Activated T-helper 1 cell treated with anti-CD3 and anti-CD28 coated beads, Interleukin-2, amount 50 U/mL, for 16 hours (primary cell): ENCODE measurements at places on chromosomes 7 and 10.

GRCh38 chr7:30938435-30939316, 25.1 kb upstream of the GHRHR start:
- peak; percentile 44 for DNase-seq

DNA sequence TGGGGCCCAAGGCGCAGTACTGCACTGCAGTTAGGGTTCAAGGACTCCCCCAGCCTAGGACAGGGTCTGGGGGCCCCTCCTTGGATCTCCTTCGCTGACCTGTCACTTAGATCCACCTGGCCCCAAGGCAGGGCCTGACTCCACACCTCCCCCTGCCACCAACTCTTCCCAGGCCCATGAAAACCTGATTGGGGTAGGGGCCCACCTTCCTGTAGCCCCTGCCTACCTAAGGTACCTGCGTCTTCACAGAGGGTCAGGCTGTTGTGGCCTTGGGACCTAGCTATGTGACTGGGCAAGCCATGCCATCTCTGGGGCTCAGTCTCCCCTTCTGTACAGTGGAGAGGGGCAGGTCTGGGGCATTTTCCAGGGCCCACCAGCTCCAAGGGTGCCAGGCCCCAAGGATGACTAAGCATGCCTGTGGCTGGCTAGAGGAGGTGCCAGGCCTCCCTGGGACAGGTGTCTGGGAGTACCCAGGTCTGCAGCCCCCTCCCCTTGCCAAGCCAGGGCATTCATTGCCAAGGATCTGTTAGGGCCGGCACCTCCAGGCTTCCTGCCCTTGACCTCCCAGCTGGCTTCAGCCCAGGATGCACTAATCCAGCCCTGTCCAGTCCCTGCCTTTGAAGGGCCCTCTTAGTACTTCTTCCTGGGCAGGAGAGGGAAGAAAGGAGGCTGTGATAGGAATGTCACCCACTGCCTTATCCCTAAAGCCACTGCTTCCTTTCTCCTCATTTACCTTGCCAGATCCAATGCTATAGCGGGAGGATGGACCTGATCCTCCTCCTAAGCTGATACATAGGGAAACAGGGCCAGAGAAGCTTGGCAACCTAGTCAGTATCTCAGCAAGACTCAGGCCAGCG, 1.3 kb downstream of the LIMK1 start:
- no peak for DNase-seq

DNA sequence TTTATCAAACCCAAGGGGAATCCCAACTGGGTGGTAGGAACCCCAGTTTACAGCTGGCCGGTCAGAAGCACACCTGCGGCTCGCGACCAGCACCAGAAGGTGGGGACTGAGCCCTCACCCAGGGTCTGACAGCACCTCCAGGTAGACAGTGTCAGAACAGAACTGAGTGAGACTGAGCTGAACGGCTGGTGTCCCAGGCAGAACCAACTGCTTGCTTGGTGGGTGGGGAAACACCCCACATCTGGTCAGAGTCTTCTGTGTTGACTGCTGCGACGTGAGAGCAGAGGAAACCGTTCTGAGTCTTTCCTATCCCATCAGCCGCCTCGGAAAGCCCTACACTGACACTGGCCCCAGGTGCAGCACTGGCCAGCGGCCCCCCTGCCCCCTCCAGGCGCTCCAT, 160.7 kb downstream of the MAD1L1 start:
- DNase-seq: no peak

DNA sequence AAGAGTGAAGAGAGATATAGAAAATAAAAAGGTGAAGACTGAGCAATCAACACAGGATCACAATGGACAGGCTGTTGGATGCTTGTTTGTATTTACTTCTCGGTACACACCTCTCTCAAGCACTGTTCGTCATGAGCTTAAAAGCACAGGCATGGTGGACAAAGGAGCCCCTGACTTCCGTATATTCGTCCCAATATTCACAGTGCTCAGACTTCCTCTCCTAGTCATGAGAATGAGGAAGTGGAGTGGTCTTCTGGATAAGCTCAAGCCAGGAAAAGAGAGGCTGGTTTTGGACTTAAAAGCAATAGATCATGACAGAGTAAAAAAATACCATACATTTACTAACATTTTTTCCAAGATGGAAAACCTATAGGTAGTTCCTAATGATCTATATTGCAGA, 172.5 kb downstream of the SORCS1 start:
- no peak for DNase-seq

- DNase-seq: no peak
Measured at GRCh38 chr7:29896685-29897411, 90.5 kb downstream of the WIPF3 start.

GRCh38 chr7:73437621-73438416, 4.2 kb downstream of the FZD9 start:
- no peak for DNase-seq

- no peak for DNase-seq
Measured at GRCh38 chr7:70156057-70156456, 557.8 kb downstream of the AUTS2 start.

- DNase-seq: no peak
Measured at GRCh38 chr10:90866050-90866598, 5.7 kb upstream of the RPP30 start.

DNA sequence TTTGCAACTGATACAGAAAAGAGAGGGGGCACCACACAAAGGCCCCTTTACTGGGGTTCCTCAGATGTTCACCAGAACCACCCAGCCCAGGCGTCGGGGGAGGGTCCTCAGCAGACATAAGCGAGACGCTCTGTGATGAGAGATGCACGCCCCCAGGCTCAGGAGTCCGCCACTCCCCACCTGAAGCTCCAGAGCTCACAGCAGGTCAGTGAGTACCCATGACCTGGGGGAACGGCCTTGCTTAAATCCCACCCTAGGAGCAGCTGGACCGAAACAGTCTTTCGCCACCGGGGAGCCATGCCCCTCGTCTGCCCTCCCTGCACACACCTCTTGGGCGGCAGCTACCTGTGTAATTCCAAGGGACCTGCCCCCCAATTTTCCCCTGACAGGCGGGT, 2.8 kb downstream of the CRYGN start:
- no peak for DNase-seq

DNA sequence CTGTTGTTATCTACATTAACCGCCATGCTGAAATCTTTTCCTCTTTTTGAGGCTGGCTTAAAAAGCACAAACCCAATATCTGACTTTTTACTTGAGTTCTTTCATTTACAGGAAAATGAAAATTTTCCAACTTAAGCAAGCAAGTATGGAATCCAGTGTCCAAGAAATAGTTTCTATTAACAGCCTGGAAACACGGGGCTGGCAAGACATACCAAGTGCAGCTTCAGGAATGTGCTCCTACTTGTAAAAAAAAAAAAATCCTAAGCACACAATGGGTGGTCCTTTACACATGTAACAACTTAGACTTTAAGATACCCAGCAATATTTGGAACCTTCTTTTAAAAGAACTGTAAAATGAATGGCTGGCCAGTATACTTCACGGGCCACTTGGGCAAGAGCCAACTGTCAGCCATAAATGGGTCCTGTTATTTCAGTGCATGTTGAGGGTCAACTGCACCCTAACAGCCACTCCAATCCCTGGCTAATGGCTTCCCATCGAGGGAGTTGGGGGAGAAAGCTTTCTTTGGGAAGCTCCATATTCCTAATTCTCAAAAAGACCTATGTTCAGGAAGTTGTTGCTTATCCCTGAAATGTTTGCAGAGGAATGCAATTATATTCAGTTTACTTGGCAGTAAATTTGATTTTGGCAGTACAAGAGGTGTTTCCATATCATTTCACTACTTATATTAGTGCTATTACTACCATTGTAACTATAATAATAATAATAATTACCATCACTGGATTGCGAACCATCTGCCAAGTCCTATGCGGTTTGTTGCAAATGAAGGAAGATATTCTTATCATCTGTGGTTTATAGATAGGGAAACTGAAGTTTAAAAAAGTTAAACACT, 236.4 kb upstream of the TMEM72 start:
- no peak for DNase-seq

DNA sequence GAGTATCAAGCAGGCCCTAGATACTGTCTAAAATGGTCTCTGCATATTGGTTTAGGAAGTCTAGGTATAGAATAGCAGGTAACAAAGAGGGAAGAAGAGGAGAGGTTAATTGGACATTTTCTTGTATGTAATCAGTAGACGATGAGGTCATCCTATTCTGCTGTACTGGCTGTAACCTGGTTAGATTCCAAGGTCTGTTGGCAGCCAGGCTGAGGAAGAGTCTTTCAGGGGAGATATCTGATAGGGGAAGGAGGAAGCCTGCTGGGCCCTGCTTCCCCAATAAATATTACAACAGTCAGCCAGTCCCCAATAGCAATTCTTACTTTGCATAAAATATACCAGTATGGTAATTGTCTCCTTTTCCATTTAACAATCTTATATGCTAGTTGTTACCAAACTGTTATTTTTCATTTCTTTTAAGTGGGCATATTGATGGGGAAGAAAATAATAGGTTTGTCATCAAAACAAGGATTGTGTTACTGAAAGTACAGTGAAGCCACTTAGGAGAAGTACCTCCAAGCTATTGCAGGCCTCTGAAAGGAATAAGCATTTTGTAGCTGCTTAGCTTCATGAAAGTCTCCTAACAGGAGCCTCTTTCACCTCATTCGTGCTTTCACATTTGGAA, 186.4 kb downstream of the LRRC4 start:
- no peak for DNase-seq

DNA sequence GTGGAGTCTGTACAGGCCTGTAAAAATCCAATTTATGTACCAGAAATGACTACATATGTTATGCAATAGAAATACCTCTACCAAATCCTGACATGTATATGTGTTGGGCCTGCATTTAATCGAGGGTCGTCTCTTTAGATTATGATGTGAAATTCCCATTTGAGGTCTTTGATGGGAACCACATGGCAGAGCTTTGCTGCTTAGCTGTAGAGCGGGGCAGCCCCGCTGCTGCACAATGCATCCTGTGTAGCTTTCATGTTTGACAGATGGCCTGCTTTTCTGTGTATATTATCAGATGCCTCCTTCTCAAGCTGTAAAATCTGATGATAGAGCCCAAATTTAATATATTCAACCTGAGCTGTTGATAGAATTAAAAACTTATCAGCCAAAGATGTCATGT, 65.8 kb downstream of the RAB18 start:
- no peak for DNase-seq

DNA sequence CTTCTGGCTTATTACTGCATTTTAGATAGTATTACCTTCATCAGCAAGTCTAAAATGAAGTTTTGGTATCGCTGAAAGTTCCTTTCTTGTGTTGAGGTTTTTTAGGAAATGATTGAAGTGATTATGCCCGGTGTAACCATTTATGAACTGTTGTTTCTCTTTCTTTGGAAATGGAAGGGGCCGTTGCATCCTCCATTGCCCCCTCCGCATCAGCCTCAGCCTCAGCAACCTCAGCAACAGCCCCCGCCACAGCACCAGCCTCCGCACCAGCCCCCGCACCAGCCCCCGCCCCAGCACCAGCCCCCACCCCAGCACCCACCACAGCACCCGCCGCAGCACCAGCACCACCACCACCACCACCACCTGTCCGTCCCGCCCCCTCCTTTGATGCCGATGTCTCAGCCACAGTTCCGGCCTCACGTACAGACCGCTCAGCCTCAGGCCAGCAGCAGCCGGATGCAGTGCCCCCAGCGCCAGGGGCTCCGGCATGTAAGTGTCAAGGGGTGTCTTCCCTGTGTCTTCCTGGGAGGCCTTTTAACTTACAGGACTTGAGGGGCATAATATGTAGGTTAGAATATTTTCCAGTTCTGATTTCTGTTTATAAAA, 72.6 kb downstream of the SHH start:
- no peak for DNase-seq

- no peak for DNase-seq
Measured at GRCh38 chr10:45379891-45380540, 6.0 kb downstream of the ALOX5 start.

DNA sequence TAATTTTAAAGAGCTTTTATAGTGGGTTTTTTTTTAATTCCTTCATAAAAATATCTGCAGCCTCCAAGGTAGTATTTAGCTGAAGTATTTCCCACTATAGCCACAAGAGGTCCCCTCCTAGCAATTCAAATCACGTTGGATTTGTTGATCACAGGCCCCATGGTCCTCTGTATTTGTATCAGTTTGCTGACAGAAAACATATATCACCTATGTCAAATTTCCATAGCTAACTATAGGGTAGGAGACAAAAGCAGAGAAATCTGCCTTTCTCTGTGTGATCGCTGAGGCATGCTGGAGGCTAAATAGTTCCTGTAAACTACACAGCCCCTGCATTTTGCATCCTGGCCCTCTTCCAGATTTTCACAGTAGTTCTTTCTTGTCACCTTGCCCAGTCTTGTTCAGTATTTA, 1.7 kb upstream of the CTNNA3 start:
- no peak for DNase-seq

GRCh38 chr10:123019941-123020703, 11.3 kb downstream of the ACADSB start:
- DNase-seq: no peak

- DNase-seq: no peak
Measured at GRCh38 chr10:50324046-50324445, 72.7 kb upstream of the ASAH2 start.

GRCh38 chr10:30176776-30177533, 117.6 kb upstream of the JCAD start:
- DNase-seq: no peak

DNA sequence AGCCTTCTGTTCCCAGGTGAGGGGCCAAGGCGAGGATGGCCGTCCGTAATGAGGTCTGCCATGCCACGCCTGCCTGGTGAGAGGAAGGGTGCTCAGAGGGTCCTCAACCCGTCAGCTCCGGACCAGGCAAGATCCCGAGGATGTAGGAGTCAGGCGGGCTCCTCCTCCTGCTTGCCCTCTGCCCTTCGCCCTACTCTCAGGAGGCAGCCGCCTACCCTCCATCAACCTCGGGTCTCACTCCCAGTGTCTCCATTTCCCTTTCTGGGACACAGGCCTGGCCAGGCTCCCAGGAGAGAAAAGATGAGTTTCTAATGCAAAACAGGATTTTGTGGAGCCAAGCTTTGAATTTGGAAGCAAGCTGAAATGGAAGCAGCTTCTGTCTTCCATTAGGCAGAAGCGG, 184.0 kb downstream of the PTPN20 start:
- no peak for DNase-seq

GRCh38 chr7:78450706-78451105, 652.1 kb downstream of the PHTF2 start:
- DNase-seq: no peak

DNA sequence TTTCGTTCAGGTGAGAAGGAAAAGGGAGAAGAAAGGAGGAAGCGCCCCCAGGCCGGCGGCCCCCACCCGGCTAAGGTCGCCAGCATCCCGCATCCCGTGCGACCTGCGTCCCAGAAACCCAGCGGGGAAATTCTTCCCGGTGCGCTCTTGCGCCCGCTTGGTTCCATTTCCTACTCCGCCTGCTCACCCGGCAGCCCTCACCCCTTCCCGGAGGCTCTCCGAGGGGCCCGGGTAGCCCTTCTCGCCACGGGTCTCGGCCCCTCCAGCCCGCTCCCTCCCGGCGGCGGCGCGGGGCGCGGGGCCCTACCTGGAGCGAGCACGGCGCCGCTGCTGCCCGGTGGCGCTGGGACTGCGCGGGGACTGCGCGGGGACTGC, at the start of gene PRKCQ:
PRKCQ (minus strand) TSS at position 373 of the 375 bp plus-strand sequence. CDS start 65,141 bp downstream, outside the sequence.
- no peak for DNase-seq
